Regular cardiac myocyte (primary cell): ENCODE measurements at places on chromosomes 6 and 20. TPM values are rescaled to one million over a fixed set of nuclear protein-coding genes. Genes with fewer than 3 reads are reported as not detected.

Gene HCRTR2
- total RNA-seq: not detected in 2 replicates

Gene ABHD16B
- total RNA-seq: not detected in 2 replicates

Gene TUBB1
- not detected in 2 replicates for total RNA-seq

Gene UBE2C
- total RNA-seq: 7.9 and 46.4 TPM in 2 replicates

Gene FAM83C
- total RNA-seq: under 0.01 TPM in 1 of 2 replicates, not detected in the other

Gene SLC25A27
- 1.5 and 4.5 TPM in 2 replicates for total RNA-seq

Gene CCM2L
- under 0.01 TPM in 1 of 2 replicates, not detected in the other for total RNA-seq

Gene POPDC3
- 5.8 and 11.3 TPM in 2 replicates for total RNA-seq

Gene HLA-DPA1
- total RNA-seq: 1.9 and 2.8 TPM in 2 replicates

Gene TCF15
- total RNA-seq: not detected in 2 replicates

Gene TSBP1
- total RNA-seq: not detected in 2 replicates

Gene SLC22A2
- under 0.01 TPM in 1 of 2 replicates, not detected in the other for total RNA-seq

Gene TTI1
- total RNA-seq: 14.1 and 21.7 TPM in 2 replicates

Gene FOXA2
- not detected in 2 replicates for total RNA-seq

Gene PPP1R14C
- total RNA-seq: 0.38 and 2.5 TPM in 2 replicates

Gene JAG1
- total RNA-seq: 101 and 117 TPM in 2 replicates

Gene HLA-DRB5
- 0.28 TPM in 1 of 2 replicates, not detected in the other for total RNA-seq

Gene NKAIN2
- total RNA-seq: under 0.01 TPM in 1 of 2 replicates, not detected in the other

Gene FOXC1
- 2.3 and 2.8 TPM in 2 replicates for total RNA-seq

Gene TTBK1
- under 0.01 TPM in 1 of 2 replicates, not detected in the other for total RNA-seq

Gene ID4
- 14.1 and 27.0 TPM in 2 replicates for total RNA-seq

Gene KCNK15
- total RNA-seq: 0.19 and 4.8 TPM in 2 replicates

Gene LGSN
- total RNA-seq: under 0.01 TPM in 1 of 2 replicates, not detected in the other

Gene PTK7
- 47.0 and 107 TPM in 2 replicates for total RNA-seq

Gene CGAS
- 7.6 and 10.2 TPM in 2 replicates for total RNA-seq

Gene KIAA1755
- total RNA-seq: 2.5 and 3.1 TPM in 2 replicates

Gene RWDD2A
- total RNA-seq: 3.6 and 4.5 TPM in 2 replicates

Gene TPBG
- 61.9 and 79.2 TPM in 2 replicates for total RNA-seq

Gene RIPPLY2
- total RNA-seq: not detected in 2 replicates

Gene EFCAB8
- total RNA-seq: under 0.01 and 0.38 TPM in 2 replicates

Gene WASF1
- total RNA-seq: 4.2 and 6.5 TPM in 2 replicates

Gene SMIM28
- total RNA-seq: not detected in 2 replicates

Gene EPPIN
- not detected in 2 replicates for total RNA-seq

Gene WFDC12
- total RNA-seq: 0.28 TPM in 1 of 2 replicates, not detected in the other

Gene GABRR1
- total RNA-seq: not detected in 2 replicates

Gene PHACTR1
- total RNA-seq: 0.19 and 0.56 TPM in 2 replicates

Gene SLC32A1
- total RNA-seq: under 0.01 TPM in 1 of 2 replicates, not detected in the other
